Brain (organoid and tissue), 16 donors: ENCODE measurements at places on chromosomes 1 and 21. TPM values are rescaled to one million over a fixed set of nuclear protein-coding genes. Genes with fewer than 3 reads are reported as not detected.

LCE1B gene
- polyA plus RNA-seq, result not detected

LMX1A gene
- polyA plus RNA-seq, result not detected

HTR6 gene
- polyA plus RNA-seq, result 0.48 TPM

DNA sequence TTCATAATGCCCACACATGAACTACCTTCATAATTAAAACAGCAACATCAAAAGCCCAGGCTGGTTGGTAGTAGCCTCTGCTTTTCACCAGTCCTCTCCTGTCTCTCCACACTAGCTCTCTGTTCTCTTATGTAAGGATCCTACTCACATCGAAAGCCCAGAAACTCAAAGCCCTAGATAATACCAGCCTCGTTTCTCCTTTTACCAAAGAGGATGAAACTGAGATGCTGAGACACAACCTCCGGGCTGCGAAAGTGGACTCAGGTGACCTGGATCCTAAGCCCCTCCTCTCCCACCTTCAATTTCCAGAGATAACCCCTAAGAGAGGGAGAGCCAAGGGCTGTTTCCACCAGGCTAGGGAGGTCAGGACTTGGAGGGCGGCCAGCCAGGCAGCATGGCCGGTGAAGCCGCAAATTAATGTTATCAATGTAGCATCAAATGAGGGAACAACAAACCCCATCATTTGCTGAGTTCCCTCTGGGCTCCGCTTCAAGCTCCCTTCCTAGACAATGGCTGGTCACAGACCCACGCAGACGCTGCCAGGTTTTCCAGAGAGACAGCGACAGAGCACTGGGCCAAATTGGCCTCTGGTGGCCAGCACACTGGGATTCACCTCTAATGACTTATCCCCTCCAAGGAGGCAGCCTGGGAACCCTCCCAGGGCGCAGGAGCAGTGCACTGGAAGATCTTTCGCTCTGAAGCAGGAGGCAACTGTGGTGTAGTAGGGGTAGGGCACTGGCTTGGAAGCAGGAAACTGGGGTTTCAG, 20.7 kb upstream of the STMN1 start:
- DNase-seq, result peak; percentile 80
